Metanephros (tissue), 2 donors: ENCODE measurements at places on chromosomes 5 and 9. TPM values are rescaled to one million over a fixed set of nuclear protein-coding genes. Genes with fewer than 3 reads are reported as not detected.

Gene FAM153A
- 0.58 TPM for total RNA-seq

Gene MCC
- total RNA-seq = 57.7 TPM

Gene FAM221B
- total RNA-seq = not detected

Gene ANKS6
- total RNA-seq = 18.0 TPM

Gene SPATA31D3
- total RNA-seq = not detected

Gene ITGA2
- total RNA-seq = 25.0 TPM

Gene SLC46A2
- 0.64 TPM for total RNA-seq
